ENCODE measurements at places on chromosomes 5 and 9.

- DNase-seq, result no peak
Measured at GRCh38 chr5:16819522-16820167, 116.4 kb downstream of the MYO10 start.

DNA sequence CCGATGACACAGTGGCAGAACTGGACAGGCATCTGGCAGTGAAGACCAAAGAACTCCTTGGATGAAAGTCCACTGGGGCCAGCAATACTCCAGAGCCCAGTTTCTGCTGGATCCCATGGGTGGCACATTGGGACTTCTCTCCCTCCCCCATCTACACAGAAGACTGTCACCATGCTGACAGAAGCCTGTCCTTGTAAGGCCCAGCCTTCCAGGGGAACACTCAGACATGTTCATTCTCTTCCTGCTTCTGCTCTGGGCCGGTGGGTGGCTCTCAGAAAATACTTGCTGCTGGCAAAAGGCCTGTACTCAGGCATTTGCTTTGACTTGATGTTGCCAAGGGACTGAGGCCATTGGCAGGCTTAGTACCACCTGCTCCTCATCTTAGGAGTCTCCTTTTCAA is 48.3 kb upstream of the PTGS1 start:
- DNase-seq, result no peak

- peak; percentile 93 for DNase-seq
Measured at GRCh38 chr5:37248970-37249814, at the start of gene CPLANE1. CPLANE1 (minus strand) TSS chr5:37249376; CDS start chr5:37247698, 1,678 bp downstream.

DNA sequence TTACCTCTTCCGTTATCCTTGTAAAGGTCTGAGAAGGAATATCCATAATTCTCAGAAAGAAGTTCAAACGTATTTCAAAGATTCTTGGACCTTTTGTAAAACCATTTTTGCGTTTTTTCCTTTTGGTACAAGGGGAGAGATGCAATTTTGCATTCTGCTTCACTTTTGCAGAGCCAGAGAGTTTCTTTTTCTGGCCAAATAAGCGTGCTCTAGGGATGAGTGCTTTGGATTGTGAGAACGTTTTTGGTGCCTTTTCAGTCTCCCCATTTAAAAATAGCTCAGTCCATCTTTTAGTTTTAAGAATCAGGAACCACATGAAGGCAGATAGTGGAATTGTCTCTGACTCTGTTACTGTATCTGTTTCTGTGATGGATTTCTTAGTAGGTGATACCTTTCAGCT is 1.5 kb downstream of the ARHGAP26 start:
- no peak for DNase-seq

DNA sequence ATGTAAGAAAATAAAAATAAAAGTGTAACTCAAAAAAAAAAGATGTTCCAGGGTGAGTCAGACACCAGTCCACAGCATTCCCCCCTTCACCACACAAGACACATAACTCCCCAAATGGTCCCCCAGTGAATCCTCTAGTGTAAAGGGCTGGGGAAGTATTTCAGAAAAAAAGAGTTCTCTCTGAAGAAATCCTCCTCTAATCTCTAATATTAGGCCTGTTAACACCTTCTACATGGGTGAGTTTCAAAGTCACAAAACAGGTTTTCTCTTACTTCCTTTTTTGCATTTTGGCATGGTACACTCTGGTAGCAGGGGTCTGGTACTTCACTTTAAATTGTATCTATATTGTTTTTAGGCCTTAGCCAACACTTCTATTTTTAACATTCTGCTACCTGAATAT is 28.2 kb downstream of the RNF145 start:
- DNase-seq, result no peak

DNA sequence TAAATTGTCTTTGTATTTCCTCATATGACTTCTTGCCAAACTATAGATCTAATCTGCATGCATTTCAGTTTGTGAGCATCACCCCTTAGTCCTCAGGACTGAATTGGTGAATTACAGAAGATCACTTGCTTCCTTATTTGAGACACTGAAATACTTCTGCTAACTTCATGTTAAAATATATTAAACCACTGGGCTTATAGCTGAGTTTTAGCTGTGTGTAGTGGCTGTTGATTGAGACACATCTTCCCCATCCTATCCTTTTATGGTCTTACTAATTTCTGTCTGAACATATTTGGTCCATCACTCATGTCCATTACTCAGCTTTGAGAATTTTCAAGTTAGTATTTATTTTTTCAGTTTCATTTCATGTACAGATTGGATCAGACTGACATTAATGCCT is 295.9 kb downstream of the PSAT1 start:
- no peak for DNase-seq

DNA sequence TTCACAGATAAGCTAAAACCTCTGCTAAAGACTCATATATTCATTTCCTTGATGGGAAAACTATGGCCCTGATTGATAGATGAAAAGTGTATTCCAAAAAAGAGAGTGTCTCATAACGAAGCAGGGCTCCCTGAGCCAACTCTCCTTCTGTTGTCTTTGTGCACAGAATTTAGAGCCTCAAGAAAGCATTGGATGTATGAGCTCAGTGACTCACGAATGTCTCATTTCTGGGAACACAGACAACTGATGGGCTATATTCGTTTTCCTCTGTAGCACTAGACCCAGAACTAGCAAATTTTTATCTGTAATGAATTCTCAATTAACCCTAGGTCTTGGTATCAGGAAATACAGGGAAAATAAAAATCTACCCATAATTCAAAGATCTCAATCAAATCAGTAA is 88.4 kb downstream of the LMNB1 start:
- no peak for DNase-seq

DNA sequence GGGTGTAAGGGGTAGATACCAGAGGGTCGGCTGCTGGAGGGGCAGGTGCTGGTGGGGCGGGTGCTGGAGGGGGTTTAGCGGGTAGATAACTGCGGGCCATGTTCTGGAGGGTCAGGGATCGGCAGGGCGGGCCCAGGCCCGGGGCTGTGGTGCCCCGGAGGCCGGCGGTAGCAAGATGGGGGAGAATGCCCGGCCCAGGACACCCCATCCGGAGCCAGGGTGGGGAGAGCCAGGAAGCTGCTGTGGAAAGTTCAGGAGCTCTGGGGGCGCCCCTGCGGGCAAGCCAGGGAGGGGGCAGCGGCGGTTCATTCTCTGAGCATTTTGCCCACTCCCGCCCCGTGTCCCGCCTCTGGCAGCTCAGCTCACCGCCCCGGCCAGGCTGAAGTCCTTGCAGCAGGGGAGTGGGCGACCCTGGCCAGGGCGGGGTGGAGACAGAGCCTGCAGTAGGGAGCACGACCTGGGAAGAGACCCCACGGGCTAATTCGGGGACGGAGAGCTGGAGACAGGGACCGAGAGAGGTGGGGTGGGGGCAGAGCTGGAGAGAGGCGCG is 538 bp downstream of the PRRT1B start:
- no peak for DNase-seq

DNA sequence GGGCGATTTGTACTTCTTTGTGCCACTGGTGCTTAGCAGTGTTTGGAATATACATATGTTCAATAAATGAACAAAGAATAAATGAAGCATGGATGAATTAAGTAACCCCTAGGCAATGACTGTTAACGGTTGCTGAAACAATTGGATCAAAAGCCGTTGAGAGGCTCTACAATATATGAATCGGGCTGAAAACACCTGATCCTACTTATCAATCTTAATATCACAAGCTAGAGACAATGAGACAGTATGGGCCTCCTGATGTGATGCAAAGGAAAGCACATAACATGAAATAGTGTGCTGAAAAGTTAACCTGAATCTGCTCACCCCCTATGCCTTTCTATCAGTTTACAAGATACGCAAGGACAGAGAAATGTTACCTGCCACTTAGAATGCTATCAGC is 410.3 kb upstream of the RGMB start:
- DNase-seq, result no peak

GRCh38 chr9:107827304-107827703 is 337.7 kb upstream of the KLF4 start:
- no peak for DNase-seq

DNA sequence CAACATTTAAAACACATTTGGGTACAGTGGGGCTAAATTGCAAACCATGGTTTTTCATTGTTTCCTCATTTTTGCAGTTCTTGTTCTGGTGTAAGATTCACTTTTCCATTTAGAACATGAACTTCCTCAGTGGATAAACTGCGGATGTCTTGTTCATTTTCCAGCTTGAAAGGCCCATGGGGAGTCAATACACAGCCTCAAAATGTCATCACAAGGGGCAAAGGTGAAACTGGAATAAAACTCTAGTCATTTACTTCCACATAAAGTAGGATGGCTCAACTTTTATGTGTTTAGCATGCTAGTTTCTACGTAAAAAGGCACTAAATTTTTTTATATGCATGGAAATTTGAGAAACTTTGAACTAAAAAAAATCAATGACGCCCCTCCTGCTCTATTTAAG is 718.8 kb downstream of the TLR4 start:
- no peak for DNase-seq

- no peak for DNase-seq
Measured at GRCh38 chr5:123756816-123757215, 244.8 kb downstream of the CSNK1G3 start.

- no peak for DNase-seq
Measured at GRCh38 chr9:68545033-68545705, 4.5 kb upstream of the TMEM252 start.

DNA sequence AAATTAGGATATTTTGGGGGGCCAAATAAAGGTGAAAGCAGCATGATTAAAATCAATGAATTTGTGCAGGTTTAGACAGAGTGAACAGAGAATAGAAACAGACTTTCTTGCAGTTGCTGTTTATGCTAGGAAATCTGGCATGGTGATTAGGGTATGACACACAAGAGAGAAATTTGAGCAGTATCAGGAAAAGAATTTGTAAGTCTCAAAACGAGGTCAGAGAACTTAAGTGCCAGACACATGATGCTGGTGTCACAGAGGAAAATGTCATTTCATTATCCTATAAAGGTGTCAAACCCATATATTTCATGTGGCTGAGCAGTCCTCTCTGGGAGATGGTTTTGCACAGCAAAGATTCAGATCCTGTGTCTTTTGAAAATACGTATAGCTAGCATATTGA is 15.7 kb downstream of the LVRN start:
- no peak for DNase-seq

DNA sequence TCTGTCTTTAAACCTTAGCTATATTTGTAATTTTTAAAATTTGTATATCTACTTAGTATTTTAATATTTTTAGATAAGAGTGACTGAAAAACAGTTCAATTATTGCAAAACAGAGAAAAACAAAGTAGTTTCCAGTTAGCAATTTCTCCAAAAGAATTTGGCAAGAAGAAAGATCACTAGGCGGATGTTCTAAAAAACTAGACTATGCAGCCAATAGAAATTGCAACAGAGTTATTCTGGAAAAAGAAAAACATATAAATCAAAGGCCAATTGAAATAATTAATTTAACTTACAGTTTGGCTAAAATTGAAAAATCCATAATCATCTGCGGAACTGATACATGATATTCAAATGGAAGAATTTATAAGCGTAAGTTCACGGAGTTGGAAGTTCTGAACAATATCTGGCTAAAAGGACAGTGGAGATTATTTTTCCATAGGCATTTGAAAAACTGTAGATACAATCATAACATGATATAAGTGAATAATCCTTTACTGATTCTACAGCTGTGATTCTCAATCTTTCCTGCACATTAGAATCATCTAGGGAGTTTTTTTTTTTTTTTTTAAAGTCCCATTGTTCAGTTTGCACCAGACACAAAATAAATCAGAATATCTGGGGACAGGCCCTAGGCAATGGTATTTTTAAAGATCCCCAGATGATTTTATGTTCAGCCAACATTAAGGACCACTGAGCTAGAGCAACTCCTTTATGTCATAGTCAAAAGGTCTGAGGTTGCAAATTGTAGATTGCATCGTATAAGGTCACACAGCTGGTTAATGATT is 605.1 kb upstream of the DAB2 start:
- DNase-seq, result no peak

- DNase-seq, result no peak
Measured at GRCh38 chr9:7266911-7267595, 509.3 kb downstream of the KDM4C start.

GRCh38 chr5:90421136-90421535 is 11.6 kb upstream of the CETN3 start:
- no peak for DNase-seq

GRCh38 chr9:116646661-116647514 is 40.2 kb upstream of the TRIM32 start:
- no peak for DNase-seq

GRCh38 chr9:121643473-121643872 is 8.0 kb upstream of the DAB2IP start:
- DNase-seq, result no peak

DNA sequence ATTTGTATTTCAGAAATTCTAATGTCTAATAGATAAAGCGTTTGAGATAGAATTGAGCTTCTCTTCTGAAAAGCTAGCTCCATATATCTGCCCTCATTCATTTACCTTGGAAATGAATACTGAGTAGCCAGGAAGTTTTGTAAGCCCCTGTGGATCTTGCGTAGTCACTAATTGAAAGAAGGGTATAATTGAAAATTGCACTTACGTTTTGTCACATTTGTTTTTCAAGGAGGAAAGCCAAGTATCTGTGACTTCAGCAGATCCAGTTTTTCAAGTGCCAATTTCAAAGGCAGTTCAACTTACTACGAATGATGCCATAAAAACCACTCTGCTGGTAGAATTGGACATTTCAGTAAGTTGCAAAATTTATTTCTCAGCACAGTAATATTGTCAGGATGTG is 14.0 kb downstream of the MTRR start:
- no peak for DNase-seq

- no peak for DNase-seq
Measured at GRCh38 chr9:113302792-113303418, at the start of gene RNF183. RNF183 (minus strand) TSS chr9:113303376; CDS start chr9:113298184, 5,192 bp downstream.

GRCh38 chr9:97866848-97867247 is 13.8 kb downstream of the FOXE1 start:
- no peak for DNase-seq

- DNase-seq, result no peak
Measured at GRCh38 chr5:43514025-43514424, 923 bp downstream of the C5orf34 start.

DNA sequence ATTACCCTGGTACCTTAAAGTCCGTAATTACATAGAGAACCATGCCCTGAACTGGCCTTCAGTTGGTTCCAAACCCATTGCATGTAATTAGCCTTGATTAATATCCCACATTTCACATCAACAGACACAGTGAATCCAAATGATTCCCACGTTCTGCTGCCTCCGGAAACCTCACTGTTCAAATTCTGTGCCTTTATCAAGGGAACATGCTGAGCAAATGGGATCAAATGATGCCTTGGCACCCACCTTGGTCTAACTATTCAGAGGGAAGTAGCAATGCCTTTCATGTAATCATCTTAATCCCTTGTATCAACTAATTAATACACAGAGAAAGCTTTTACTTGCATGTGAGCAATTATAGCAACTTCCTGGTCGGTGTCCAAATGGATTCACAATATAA is 100.6 kb downstream of the EFNA5 start:
- no peak for DNase-seq

- no peak for DNase-seq
Measured at GRCh38 chr5:40432836-40433235, 246.9 kb upstream of the PTGER4 start.

- no peak for DNase-seq
Measured at GRCh38 chr5:17477043-17477442, 21.0 kb upstream of the TAF11L2 start.

DNA sequence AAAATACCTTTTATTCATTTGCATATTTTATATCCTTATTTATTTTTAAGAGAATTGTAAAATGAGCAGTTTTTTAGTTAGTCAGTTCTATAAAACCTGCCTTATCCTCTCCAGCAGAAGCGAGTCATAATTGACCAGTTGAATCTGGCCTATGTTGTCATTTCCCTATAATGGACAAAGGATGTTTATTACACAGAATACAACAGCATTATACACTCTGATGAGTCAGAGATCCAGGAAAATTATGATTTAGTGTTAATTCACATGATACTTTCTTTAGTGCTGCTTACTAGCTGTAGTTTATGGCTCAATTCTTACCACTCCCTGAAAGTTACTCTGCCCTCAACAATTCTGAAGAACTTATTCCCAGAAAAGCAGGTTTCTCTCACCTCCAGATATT is 26.8 kb upstream of the LURAP1L start:
- DNase-seq, result no peak

Data from right forelimb (tissue), 1 donor.